ENCODE measurements at places on chromosomes 7 and 10. TPM values are rescaled to one million over a fixed set of nuclear protein-coding genes. Genes with fewer than 3 reads are reported as not detected.

DNA sequence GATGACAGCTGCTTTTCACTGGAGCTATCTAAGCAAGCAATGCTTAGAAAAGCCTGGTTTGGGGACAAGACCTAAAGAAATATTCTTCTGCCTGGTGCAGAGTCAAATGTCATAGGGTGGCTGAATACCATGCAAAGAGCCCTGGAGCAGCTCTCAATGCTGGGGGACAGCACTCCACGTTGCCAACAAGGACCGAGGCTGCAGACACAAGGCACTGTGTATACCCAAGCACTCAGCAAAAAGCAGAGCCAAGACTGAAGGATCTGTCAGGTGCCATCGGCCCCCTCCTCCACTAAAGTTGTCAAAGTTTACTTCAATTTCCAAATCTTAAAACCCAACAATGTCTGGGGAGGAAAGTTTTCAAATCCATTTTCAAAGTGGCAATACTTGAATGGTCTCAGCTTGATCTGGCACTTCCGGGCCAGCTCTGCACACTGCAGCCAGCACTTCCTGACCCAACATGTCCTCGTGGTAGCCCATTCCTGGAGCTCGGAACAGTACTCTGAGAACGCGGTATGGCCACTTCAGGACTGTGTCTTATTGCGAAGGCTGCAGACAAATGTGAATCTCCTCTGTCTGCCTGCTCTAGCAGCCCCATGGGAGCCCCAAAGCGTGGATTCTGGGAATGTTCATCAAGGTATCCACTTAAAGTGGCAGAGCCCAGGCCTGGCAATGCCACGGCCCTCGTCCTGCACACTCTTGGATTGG, 191.8 kb downstream of the TNS3 start:
- H3K4me3 ChIP-seq: no peak overlapping the region
- no peak overlapping the region for H3K27ac ChIP-seq
- no peaks in the 10 kb centered on the region for H3K27me3 ChIP-seq
- DNase-seq: no peak
- H3K4me1 ChIP-seq: no peaks in the 10 kb centered on the region
- peaks cover 8% of the 10 kb centered on the region for H3K36me3 ChIP-seq

DNA sequence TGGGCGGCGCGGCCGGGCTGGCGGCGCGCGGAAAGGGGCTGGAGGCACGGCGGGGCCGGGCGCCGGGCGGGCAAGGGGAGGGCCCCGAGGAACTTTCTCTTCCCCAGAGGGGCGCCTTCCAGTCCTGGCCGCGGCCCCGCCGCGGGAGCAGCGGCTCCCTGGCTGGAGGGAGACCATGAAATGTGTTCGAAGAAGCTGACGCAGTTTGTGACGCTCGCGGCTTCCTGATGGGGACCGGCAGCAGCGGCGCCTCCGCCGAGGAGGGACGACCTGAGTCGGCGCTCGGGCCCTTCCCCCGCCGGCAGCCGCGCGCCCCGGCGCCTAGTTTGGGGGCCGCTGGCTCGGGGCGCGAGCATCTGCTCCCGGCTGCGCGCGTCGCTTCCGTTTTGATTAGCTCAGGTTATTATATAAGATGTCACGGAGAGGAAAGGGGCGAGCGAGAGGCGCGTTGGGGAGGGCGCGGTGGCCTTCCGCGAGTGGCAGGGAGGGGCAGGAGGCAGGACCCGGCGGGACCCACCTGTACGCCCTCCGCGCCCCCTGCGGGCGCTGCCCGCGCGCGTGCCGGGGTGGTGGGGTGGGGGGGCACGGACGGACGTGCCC, 57.1 kb upstream of the PCGF5 start:
- no peak for DNase-seq
- H3K36me3 ChIP-seq: no peaks in the 10 kb centered on the region
- H3K4me3 ChIP-seq: peak overlapping the region; percentile 59
- H3K4me1 ChIP-seq: no peaks in the 10 kb centered on the region

DNA sequence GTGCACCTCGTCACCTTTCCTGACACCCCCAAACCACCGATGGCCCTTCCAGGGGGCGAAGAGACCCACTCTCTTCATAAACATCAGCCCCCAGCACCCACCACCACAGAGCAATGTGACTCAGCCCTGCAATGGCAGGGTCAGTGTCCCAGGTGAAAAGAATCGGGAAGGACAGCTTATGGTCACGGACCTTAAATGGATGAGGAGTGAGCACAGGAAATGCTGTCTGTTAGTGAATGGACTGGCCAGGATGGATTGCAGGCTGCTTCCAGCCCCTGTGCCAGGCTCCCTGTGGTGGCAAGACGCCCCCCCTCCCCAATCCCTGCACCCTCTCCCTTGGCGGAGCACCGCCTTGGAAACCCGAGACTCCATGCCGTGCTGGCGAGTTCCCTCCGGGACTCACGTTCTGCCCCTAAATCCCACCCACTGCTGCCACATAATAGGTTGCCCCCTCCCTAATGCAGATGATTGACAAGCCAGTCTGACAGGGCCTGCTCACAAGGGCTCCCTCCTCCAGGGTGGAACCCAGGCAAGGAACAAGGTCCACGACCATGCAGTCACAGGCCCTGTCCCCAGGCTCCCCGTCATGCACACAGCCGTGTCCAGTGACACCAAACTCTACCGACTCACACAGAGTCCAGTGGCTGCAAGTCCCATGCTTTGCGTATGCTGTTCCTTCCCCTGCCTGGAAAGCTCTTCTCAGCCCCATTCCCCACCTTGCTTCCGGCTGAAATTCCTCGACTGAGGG, 7.3 kb downstream of the ASB13 start:
- no peak overlapping the region for H3K4me3 ChIP-seq
- H3K27me3 ChIP-seq: no peaks in the 10 kb centered on the region
- DNase-seq: no peak
- H3K27ac ChIP-seq: peak overlapping the region; percentile 38

DNA sequence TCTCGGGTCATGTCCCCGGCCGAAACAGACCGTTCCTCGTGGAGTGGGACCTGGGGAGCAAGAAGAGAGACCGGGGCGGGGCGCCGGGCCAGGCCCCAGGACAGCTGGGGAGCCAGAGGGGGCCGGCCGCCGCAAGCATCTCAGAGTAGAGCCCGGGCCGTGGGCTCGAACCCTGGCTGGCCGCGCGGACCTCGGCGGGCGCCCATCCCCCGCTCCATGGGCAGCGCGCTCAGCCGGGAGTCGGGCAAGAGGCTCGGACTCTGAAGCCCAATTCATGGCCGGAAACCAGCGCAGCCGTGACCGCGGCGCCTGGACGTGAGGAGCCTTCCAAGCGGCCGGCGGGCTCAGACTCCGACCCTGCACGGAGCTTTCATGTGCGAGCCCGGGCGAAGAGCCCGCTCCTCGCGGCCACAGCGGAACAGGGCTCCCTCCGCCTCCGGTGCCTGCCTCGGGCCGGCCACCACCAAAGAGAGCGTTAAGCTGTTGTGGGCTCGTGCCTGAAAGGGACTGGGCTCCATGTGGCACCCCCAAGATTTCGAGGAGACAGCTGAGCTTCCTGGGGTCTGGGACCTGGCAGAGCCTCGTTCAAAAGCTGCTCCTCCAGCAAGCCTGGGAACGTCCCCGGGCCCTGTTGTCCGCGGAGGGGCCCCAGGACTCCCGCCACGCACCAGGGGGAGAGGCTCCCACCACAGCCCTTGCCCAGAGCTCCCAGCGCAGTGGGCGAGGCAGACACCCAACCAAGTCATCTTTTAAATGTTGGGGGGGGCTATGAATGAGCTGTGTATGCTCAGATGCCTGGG, 757 bp upstream of the GRID1 start:
- H3K4me1 ChIP-seq: peaks cover 34% of the 10 kb centered on the region
- DNase-seq: no peak
- H3K27me3 ChIP-seq: peaks cover 77% of the 10 kb centered on the region
- H3K27ac ChIP-seq: no peak overlapping the region

DNA sequence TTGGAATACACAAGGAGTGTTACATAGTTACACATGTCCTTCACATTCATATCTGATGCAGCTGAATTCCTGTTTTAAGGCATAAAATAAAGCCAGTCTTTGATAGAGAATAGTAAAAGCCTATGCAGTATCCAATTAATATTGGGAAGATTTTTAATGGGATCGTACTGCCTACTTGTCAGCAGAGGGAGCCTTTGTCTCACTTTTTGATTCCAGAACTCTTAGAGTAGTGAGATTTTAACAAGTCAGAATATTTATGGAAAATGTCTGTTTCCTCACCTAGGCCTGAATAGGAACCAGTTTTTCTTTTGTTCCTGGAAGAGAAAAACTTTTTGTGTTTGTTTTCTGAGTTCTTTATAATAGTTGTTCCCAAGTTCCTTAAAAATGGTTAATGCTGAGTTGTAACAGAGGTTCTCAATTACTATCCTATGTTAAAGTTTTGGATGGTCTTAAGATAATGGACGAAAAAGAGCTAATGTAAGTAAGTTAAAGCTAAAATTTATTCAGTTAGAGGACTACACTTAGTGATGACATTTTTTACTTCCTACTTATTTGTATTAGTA, 114.0 kb downstream of the BBS9 start:
- no peaks in the 10 kb centered on the region for H3K36me3 ChIP-seq
- no peak overlapping the region for H3K27ac ChIP-seq
- H3K27me3 ChIP-seq: no peaks in the 10 kb centered on the region
- H3K4me1 ChIP-seq: no peaks in the 10 kb centered on the region

GRCh38 chr10:127196282-127197153, at the start of gene INSYN2A:
INSYN2A (minus strand) TSS chr10:127196591; CDS start chr10:127176395, 20,196 bp downstream.
- H3K4me1 ChIP-seq: peaks cover 7% of the 10 kb centered on the region
- no peaks in the 10 kb centered on the region for H3K36me3 ChIP-seq
- H3K27me3 ChIP-seq: peaks cover 34% of the 10 kb centered on the region
- H3K4me3 ChIP-seq: peak within 1 kb of the TSS; percentile 49
- DNase-seq: no peak
- no peak within 1 kb of the TSS for H3K27ac ChIP-seq

DNA sequence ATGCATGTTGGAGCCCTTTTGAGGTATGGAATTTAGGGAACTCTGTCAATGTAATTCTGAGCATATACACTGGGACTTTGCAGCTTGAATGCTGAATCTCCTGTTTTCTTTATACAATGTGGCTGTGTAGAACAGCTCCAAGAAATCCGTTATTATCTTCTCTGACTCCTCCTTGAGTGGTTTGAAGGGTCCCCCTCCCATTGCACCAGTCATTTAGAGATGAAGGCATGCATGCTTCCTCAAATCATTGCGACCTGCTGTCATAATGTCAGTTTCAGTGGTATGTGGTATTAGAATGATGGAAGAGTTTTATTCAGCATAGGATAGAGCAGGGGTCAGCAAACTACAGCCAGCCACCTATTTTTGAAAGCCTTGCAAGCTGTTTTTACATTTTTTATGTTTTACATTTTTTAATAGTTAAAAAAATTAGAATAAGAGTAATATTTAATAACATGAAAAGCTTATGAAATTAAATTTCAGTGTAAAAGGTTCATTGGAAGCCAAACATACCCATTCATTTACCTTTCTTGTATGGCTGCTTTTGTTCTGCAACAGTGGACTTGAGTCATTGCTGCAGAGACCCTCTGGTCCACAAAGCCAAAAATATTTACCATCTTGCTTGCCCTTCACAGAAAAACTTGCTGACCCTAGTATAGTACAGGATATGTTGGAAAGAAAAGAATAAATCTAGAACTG, 8.1 kb downstream of the STK17A start:
- no peaks in the 10 kb centered on the region for H3K36me3 ChIP-seq
- H3K27me3 ChIP-seq: no peaks in the 10 kb centered on the region

GRCh38 chr10:47425813-47426419, 41.8 kb upstream of the ZNF488 start:
- no peak overlapping the region for H3K4me3 ChIP-seq
- 0 out of 2 replicates have a peak, but pooled peaks cover 1% of the 10 kb centered on the region for H3K4me1 ChIP-seq
- H3K27ac ChIP-seq: no peak overlapping the region

GRCh38 chr7:137165241-137165640, 178.3 kb downstream of the PTN start:
- no peaks in the 10 kb centered on the region for H3K4me1 ChIP-seq
- H3K27ac ChIP-seq: no peak overlapping the region
- H3K27me3 ChIP-seq: no peaks in the 10 kb centered on the region
- no peak overlapping the region for H3K4me3 ChIP-seq

GRCh38 chr10:74983383-74983782, 128.1 kb upstream of the SAMD8 start:
- no peaks in the 10 kb centered on the region for H3K4me1 ChIP-seq
- H3K36me3 ChIP-seq: no peaks in the 10 kb centered on the region
- DNase-seq: no peak
- H3K27me3 ChIP-seq: no peaks in the 10 kb centered on the region
- H3K27ac ChIP-seq: no peak overlapping the region

GRCh38 chr7:149773446-149774236, at the start of gene ZNF467:
ZNF467 (minus strand) TSS chr7:149773588; CDS start chr7:149771032, 2,556 bp downstream.
- no peak within 1 kb of the TSS for H3K27ac ChIP-seq
- peaks cover 8% of the 10 kb centered on the region for H3K4me1 ChIP-seq
- H3K27me3 ChIP-seq: peaks cover 23% of the 10 kb centered on the region
- no peak for DNase-seq
- H3K36me3 ChIP-seq: no peaks in the 10 kb centered on the region

GRCh38 chr7:75896803-75897327, 18.0 kb downstream of the RHBDD2 start:
- no peaks in the 10 kb centered on the region for H3K27me3 ChIP-seq
- H3K4me1 ChIP-seq: no peaks in the 10 kb centered on the region
- no peak for DNase-seq
- H3K27ac ChIP-seq: no peak overlapping the region
- no peaks in the 10 kb centered on the region for H3K36me3 ChIP-seq
- no peak overlapping the region for H3K4me3 ChIP-seq

- no peaks in the 10 kb centered on the region for H3K27me3 ChIP-seq
- no peak overlapping the region for H3K27ac ChIP-seq
- no peak overlapping the region for H3K4me3 ChIP-seq
- no peaks in the 10 kb centered on the region for H3K36me3 ChIP-seq
- DNase-seq: no peak
Measured at GRCh38 chr10:24664991-24665390, 58.7 kb downstream of the ARHGAP21 start.

DNA sequence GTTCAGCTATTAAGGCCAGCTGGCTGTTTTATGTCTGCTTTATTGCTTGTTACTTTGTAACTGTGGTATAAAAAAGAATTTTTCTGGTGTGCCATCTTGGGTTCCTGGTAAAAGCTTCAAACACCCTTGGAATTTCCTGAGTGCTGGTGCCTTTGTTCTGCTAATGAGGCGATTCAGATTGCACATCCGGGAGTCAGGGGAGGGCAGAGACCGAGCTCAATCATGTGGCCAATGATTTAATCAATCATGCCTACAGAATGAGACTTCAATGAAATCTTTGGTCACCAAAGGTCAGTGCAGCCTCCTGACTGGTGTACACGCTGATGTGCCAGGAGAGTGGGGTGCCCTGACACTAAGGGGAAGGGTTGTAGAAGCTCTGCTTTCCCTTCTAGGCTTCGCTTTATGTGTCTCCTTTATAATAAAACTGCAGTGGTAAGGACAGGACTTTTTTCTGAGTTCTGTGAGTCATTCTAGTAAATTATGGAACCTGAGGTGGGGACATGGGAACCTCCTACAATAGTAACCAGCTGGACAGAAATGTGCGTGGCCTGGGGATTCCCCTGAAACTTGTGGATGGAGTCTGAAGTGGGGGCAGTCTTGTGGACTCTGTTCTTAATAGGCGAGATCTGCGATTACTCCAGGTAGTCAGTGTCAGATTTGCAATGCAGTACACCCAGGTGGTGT, 69.4 kb upstream of the OGDHL start:
- peak overlapping the region; percentile 71 for H3K27ac ChIP-seq
- H3K36me3 ChIP-seq: peaks cover 9% of the 10 kb centered on the region
- H3K4me1 ChIP-seq: peaks cover 8% of the 10 kb centered on the region

- H3K4me3 ChIP-seq: no peak overlapping the region
- no peak for DNase-seq
- H3K36me3 ChIP-seq: no peaks in the 10 kb centered on the region
Measured at GRCh38 chr7:93821463-93821862, 69.1 kb downstream of the TFPI2 start.

Gene TFEC
- not detected for polyA plus RNA-seq

Gene WNT2
- not detected for polyA plus RNA-seq

Gene PDZD7
- polyA plus RNA-seq: 1.7 TPM

Gene CHN2
- polyA plus RNA-seq: 2.7 TPM

Gene CRHR2
- polyA plus RNA-seq: 1.3 TPM

Gene SUV39H2
- polyA plus RNA-seq: 19.4 TPM

Gene CAMK2G
- 31.9 TPM for polyA plus RNA-seq

Measured in H1 (cell line).